ENCODE measurements at places on chromosomes 4 and X.

DNA sequence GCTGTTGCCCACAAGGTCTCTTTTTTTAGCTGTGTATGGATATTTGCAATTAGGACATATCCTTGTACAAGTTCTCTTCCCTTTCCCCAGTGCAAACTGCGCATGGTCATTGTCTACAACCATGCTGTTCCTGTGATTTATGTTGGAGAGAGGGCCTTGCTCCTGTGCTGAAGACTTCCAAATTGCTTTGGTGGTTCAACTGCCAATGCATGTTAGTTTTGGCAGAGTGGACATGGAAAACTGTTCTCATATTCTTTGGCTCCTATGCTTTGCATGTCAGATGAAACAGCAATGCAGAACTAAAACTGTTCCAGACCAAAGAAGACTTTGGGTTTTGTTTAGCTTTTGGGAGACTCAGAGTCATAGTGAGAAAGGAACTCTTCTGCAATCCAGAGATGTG is 148.8 kb upstream of the EDNRA start:
- DNase-seq = no peak

DNA sequence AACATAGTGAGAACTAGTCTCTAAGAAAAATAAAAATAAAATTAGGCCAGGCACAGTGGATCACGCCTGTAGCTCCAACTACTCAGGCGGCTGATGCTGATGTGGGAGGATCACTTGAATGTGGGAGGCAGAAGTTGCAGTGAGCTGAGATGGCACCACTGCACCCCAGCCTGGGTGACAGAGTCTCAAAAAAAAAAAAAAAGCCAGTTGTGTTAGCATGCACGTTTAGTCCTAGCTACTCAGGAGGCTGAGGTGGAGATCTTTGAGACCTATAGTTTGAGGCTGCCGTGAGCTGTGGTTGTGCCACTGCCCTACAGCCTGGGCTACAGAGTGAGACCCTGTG is 2.5 kb downstream of the DCK start:
- no peak for DNase-seq

GRCh38 chr4:54659313-54659712 is 1.6 kb downstream of the KIT start:
- no peak for DNase-seq

DNA sequence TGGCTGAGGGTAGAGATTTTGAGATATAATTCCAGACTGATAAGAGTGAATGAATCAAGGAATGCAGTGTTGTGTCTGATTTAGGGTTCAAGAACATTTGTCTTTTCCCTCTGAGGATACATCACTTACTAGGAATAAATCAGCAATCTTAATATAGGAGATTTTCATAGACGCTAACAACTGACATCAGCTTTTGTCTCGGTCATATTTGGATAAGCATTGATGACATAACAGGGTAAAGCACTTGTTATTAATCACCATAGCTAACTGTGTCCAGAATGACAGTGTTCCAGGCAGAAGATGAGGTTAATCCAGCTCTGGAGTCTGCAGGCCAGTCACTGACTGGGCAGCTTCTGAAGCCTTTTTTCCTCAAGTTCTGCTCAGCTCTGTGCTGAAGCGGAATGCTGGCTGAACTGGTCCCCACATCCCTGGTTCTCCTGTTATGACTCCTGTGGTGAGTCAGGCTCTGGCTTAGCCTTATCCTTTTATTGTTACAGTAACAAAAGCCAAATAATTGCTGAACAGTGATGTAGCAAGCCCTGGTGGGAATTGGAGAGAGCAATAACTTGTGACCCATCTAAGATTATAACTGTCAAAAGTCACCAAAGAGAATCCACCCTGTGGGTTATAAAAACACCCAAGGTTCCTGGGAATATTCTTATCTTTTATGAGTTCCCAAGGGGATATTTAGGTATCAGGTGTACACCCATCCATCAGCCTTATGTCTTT is 41.8 kb downstream of the FNIP2 start:
- DNase-seq = no peak

DNA sequence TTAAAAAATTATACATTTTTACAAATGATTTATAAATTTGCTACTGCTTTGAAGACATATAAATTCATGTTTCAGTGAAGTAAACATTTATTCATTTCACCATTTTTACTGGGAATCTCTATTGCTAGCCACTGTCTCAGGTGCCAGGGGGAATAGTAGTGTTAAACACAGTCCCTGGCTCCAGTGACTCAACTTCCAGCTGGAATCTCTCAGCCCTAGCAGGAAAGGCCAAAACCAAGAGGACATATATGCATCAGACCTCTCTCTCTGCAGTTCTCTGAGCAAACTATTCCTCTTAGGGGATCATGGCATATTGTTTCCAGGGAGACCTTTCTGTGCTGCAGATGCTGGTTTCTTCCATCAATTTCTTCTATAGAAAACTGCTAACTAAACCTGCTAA is 1009.0 kb upstream of the LCORL start:
- no peak for DNase-seq

Data from activated T-cell treated with anti-CD3 and anti-CD28 coated beads for 4 hours (primary cell).